Bronchus fibroblast of lung (primary cell): ENCODE measurements at places on chromosomes 2 and 18. TPM values are rescaled to one million over a fixed set of nuclear protein-coding genes. Genes with fewer than 3 reads are reported as not detected.

Gene CNNM4
- 4.0 TPM in 2 replicates for total RNA-seq

Gene GCG
- not detected in 2 replicates for total RNA-seq

Gene HOXD11
- total RNA-seq: not detected in 2 replicates

Gene MAP2
- total RNA-seq: 4.9 and 5.5 TPM in 2 replicates

Gene C2orf66
- total RNA-seq: not detected in 2 replicates

Gene ARHGAP15
- not detected in 2 replicates for total RNA-seq

Gene DHRS9
- total RNA-seq: not detected in 2 replicates

Gene SCYGR3
- not detected in 2 replicates for total RNA-seq

Gene ACMSD
- not detected in 2 replicates for total RNA-seq

Gene GRB14
- total RNA-seq: 0.17 TPM in 1 of 2 replicates, not detected in the other

Gene C2orf80
- total RNA-seq: not detected in 2 replicates

Gene LAPTM4A
- total RNA-seq: 85.9 and 96.0 TPM in 2 replicates

Gene COLEC12
- total RNA-seq: 14.8 and 15.2 TPM in 2 replicates

Gene ANKRD30BL
- total RNA-seq: not detected in 2 replicates

Gene GAL3ST2
- not detected in 2 replicates for total RNA-seq

Gene DSG1
- not detected in 2 replicates for total RNA-seq

Gene RGPD8
- 1.6 and 2.4 TPM in 2 replicates for total RNA-seq

Gene SERPINB4
- total RNA-seq: not detected in 2 replicates

Gene BOLL
- not detected in 2 replicates for total RNA-seq
